ENCODE measurements at places on chromosomes 5 and 9. TPM values are rescaled to one million over a fixed set of nuclear protein-coding genes. Genes with fewer than 3 reads are reported as not detected.

GKAP1 gene
- polyA plus RNA-seq: 17.3 TPM

CATSPER3 gene
- polyA plus RNA-seq: 0.67 TPM

TBC1D2 gene
- polyA plus RNA-seq: 1.6 TPM

PRDM9 gene
- not detected for polyA plus RNA-seq

PCDHB6 gene
- 2.5 TPM for polyA plus RNA-seq

CCNI2 gene
- polyA plus RNA-seq: 1.1 TPM

DPYSL3 gene
- polyA plus RNA-seq: 46.2 TPM

- no peak for DNase-seq
Measured at GRCh38 chr5:126562823-126563222, 32.2 kb downstream of the ALDH7A1 start.

DNA sequence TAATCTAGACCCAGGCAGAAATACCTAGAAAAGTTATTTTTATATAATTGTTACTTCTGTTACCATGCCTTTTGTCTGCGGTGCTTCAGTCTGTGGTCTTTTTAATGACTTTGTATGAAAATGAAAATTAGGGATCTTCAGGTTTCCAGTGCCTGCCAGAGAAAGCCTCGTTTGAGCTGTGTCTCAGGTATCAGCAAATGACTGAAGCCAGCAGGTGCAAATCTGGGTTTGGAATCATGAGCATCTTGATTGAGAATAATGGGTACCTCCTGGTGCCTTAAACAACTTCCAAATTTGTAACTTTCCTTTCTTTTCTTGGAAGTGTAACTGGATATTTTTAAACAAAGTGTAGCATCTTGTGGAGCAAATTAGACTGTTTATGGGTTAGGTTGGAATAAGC, 4.3 kb downstream of the ZBTB34 start:
- no peak for DNase-seq

DNA sequence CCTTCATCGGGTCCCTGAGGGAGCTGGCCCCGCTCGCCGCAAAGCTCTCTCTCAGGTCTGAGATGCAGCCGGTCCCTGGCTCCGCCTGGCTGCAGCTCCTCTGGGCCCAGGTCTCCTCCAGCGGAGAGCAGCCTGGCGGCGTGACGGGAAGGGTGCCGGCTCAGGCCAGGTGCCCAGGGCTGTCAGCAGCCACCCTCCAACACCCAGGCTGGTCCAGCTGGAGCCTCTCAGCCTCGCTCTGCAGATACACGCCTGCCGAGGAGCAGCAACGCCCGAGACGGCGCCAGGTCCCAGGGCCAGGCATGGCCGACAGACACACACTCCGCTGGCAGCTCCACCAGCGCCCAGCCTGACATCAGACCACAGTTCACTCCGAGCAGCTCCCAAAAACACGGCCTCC, 25.6 kb downstream of the FAM163B start:
- no peak for DNase-seq

DNA sequence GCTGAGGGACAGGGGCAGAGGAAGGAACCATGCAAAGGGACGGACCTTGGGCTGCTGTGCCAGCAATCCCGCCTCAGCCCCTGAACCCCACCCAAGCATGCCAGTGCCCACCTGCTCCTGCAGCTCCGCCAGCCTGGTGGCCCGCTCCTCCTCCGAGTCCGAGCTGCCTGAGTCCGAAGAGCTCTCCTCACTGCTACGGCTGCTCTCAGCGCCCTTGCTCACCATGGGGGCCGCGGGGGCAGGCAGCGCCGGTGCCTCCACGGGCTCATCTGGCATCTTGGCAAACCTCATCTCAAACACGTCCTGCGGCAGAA, 16.3 kb downstream of the BRD3OS start:
- no peak for DNase-seq

DNA sequence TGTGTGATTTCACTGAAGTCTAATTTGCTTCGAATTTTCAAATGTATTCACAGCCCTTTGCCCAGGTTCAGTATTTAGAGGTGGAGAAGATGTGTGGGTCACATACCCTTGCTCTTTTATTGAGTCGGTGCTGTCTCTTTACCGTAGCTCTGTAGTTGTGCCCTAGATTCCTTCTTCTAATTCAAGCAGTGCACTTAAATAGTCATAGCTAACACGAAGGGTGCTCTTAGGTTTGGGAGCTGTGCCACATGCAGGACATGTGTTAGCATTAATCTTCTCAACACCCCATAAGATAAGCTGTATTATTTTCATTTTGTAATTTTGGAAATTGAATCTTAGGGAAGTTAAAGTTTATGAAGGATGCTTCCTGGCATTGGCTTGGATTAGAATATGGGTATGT, 293.3 kb downstream of the MAST4 start:
- no peak for DNase-seq

DNA sequence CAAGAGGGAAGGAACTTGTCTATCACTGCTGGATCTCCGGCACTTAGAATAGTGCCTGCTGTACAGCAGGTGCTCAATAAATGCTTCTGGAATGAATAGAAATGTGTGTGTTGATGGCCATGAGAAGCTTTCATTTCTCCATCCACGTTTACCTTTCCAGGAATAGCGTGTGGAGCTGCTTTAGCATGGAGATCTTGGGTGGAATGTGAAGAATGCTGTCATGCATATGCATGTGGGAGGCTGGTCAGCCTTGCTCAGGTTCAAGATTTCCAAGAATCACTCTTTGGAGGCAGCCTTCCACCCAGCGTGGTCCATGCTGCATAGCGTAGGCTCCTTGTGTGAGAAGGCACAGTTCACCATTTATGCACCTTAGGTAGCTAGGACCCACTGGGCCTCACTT, 19.2 kb downstream of the COL15A1 start:
- no peak for DNase-seq

DNA sequence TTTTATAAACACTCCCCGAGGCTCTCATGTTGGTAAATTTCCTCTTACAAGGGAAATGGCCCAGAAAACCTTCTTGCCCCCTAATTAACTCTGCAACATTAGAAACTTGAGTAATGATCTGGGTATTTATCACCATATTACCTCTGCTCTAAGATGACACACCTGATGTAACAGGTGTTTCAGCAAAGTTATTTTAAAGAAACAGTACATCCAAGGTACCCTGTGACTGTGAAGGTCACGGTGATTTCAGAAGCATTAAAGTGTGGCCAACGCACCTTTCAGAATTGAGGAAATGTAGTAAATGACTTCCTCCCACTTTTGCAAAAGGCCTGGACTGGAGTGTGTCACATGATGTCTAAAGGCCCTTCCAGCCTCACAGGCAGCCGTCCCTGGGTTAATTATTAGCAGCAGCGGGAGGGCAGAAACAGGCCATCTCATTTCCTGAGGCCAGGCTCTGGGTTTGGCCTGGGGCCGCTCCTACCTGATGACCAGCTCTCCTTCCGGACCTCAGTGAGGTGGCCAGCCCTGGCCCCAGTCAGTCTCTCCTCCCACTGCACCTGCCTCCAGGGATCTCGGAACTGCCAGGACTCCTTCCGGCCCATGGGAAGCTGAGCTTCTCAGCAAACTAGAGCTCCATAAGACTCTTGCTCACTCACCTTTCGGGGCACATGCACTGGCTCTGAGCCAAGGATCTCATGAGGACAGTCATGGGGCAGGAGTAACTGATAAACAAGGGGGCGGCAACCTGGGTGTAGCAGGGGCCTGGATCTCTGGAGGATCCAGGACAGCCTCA, 20.7 kb downstream of the PTPN3 start:
- no peak for DNase-seq

DNA sequence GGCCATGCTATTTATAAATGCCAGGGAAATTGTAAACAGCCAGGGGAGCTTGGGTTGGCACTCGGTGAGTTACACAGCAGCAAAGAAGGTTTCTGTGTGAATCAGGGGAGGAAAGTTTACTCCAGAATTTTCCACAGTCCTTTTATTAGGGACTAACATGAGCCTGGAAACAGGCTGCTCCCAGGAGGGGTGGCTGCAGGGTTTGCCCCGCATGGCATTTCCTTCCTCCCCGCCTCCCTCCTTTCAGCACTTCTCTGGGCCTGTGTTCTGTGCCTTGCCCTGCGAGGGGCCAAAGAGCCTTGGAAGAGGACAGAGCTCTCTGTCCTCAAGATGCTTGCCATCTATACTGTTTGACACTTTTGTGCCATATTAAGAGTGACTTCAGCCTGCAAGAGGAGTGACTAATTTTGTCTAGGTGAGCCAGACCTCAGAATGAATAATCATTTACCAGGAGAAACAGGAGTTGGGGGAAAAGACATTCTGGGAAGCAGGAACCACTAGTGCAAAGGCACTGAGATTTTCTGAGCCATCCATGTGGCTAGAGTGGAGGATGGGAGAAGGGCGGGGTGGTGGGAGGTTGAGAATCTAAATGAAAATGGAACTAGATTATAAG, 1.8 kb downstream of the GSN start:
- DNase-seq: no peak

DNA sequence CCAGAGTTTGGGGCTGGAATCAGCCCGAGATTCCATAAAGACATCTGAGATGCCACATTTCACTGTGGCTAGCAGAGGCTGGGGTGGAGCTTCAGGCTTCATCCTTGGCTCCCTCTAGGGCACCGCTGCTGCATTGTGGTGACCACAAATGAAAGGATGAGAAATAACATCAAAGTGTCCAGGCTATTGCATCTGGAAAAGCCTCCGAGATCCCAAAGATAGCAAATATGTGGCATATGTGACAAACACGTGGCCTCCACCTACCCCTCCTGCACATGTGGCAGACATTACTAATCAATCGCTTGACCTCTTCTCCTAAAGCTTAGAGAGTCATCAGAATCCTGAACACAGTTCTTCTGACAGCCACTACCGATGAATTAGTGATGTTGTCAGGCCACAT, 4.5 kb downstream of the SPARC start:
- no peak for DNase-seq

DNA sequence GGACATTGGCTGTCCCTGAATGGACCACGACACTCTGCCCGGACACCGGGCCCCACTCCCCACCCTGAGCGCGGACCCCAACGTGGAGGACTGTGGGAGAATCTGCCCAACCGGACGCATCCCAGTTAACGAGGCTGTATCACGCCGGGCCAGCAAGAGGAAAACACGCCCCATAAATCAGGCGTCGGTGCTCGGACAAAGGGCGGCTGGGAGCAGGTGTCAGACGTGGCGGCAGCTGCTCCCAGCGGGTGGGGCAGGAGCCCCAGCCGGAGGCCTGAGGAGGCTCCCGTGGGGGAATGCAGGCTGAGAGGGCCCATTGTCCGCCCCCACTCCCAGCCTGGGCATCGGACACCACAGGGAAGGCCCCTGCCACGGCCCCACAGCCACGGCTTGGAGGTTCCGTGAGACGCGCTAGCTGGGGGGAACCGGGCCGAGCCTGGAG, 19.2 kb downstream of the NOTCH1 start:
- no peak for DNase-seq

DNA sequence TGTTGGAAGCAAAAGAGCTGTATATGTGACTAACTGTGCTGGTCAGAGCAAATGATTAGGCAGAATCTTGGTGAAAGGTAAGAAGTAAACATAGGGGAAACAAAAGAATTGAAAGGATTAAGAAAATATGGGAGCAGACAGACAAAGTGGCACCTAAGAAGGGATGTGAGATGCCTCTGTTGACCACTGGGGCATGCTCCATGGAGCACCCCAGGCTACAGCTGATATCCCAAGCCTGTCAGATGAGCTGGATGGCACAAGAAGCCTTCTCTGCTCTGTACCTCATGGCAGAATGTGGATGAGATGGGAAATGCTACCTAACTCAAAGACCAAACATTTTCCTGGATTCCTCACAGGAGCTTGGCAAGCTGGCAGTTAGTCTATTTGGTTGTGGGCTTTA, 89.3 kb upstream of the SLIT3 start:
- DNase-seq: no peak

DNA sequence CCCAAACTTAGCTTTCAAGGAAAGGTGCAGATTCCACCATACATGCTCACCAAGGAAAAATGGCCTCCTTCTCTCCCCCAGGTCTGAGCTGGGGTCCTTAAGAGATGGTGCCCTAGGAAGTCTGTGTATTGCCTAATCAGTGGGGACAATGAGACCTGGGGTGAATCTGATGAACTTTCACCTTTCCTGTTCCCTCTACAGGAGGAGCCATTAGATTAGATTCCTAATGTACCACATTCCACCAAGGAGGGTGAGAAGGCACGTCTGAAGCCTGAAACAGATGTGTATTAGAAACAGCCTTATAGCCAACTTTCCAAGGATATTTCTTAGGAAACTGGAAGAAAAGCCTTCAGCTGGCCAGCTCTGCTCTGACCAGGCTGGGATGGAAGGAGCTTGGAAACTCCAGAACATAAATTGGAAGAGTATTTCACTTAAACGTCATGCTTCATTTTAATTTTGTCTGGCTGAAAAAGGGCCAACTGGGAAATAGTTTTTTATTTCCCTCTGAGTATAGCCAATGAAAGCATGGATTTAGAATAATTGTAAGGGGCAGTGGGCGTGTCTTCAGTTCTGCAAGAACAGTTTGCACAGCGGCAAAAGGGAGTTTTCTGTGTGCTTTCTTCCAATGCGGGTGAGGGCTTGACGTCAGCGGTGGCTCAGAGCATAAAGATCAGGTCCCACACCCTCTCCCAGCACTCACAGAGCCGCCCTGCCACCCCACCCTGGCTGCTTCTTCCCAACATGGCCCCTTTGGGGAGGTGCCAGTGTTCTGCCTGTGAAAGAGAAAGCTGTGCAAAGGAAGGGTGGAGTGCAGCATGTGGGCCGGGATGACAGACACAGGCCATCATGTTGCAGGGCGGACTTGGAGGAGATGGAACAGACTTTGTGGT, 210.9 kb downstream of the ESM1 start:
- no peak for DNase-seq

- no peak for DNase-seq
Measured at GRCh38 chr5:80220245-80220897, 35.5 kb downstream of the SERINC5 start.

GRCh38 chr5:169202969-169203368, 98.0 kb downstream of the SLIT3 start:
- no peak for DNase-seq

DNA sequence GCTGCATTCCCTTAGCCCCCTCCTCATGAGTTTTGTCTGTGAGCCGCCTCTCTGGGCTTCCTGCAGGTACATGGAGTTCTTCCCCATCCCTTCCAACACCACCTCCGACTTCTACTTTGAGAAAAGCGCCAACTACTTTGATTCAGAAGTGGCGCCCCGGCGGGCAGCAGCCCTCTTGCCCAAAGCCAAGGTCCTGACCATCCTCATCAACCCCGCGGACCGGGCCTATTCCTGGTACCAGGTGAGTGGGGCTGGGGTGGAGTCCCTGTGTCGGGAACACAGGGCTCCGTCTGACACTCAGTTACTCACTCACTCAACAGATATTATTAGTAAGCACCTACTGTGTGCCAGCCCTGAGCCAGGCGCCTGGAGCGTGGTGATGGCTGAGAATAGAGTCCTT, 37.3 kb downstream of the NDST1 start:
- no peak for DNase-seq

GRCh38 chr5:132076983-132077382, 3.4 kb downstream of the CSF2 start:
- no peak for DNase-seq

DNA sequence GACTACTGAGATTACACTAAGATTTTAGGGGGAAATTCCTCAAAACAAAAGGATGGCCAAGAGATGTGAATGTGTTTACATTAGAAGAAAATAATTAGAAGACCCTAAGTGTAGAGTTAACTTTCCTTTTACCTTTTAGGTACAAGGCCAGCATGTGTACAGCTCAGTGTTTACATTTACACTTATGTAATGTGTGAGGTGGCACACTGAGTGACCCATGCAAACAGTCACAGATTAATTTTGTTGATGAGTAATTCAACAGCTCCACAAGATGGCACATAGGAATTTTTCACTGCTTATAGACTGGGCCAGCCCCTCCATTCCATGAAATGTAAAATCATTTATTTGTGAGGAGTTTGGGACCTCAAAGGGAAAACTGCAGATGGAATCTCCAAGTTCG, 90.1 kb upstream of the SLC12A2 start:
- DNase-seq: no peak
